Stimulated activated CD8-positive, alpha-beta memory T cell treated with anti-CD3 and anti-CD28 coated beads, Interleukin-7, amount 100 ng/mL, for 1 hour (primary cell): ENCODE measurements at places on chromosomes 11 and 22.

DNA sequence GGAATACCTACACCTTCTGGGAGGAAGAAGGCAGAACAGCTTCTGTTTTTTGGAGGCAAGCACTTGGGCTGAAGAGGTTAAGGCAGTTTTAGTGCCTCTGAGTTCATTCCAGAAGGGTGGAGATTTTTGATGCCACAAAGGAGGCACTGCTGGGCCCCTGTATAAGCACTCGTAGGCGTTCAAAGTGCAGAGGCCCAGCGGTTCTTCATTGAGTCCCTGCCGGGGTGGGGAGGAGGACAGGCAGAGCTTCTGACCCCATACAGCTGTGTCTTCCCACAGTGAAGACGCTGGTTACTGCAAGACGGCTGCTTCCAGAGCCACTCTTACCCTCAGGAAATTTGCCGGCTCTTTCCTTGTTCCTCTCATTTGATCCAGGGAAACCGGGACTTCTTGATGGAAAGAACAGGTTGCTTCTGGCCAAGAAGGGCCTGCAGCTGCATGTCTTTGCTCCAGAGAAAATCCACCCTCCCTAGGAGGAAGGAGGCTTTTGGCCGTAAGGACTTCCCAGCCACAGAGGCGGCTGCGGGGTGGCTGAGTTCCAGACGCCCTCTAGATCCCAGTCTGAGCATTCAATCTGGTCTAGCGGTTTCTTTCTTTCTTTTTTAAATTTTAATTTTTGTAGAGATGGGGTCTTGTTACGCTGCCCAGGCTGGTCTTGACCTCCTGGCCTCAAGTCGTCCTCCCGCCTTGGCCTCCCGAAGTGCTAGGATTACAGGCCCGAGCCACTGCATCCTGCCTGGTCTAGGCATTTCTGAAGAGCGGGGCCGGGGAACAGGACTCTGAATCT, 9.4 kb downstream of the ADAMTS15 start:
- no peak for DNase-seq

DNA sequence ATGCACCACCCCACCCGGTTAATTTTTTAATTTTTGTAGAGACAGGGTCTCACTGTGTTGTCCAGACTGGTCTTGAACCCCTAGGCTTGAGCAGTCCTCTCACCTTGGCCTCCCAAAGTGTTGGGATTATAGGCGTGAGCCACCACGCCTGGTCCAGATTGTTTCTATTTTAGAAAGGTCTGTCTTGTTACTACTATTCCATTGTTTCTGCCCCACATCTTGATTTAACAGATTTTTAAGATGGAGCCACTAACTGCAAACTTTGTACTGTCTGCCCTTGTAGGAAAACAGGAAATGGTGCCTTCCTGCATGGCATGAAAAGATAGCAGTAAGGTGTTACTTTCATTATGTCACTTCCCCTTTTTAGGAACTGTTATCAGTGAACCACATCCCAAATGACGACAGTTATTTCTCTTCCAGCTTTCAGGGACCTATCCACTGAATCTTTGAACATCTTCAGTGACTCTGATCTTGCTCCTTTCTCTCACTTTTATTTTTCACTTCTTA, 23.2 kb downstream of the TAF1D start:
- no peak for DNase-seq

DNA sequence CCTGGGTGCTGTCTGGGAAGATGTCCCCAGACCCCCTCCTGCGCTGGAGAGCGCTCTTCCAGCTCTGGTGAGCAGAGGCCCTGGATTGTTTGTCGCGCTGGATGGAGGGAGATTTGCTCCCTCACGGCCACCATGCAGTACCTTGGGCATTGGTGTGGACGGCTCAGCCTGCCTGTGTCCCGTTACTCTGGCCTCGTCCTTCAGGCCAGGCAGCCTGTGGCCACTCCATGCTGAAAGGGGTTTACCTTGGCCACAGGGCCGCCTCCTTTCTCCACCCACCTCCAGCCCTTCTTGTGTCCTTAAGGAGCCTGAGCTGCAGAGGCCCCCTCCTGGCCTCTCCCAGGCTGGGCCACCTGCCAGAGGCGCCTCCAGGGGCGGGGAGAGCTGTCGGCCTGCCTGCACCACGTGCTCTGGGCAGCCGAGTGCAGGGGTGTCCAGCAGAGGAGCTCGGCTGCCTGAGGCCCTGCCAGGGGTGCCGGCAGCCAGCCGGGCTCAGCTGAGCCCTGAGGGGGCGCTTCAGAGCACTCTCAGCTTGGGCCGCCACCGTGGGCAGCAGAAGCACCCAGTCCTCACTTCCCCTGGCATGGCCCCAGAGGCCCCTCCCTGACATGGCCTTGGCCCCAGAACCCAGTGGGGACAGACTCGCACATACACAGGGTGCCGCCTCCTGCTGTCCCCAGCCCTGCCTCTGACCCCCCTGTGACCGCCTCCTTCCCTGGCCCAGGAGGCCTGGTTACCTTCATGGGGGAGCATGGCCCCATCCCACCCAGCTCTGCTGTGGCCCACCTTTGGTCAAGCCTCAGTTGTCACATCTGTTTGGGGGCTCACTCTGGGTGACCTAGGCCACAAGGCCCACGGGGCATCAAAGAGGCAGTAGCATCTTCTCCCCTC, 3.4 kb downstream of the CCND1 start:
- no peak for DNase-seq

- no peak for DNase-seq
These were observed 2339.7 kb upstream of the RAG2 start for GRCh38 chr11:38937709-38938108.

GRCh38 chr11:77654770-77655434, 17.3 kb upstream of the CLNS1A start:
- no peak for DNase-seq

- no peak for DNase-seq
These were observed 31.5 kb upstream of the SLC22A12 start for GRCh38 chr11:64559351-64560138.

GRCh38 chr22:47990481-47990880, 1228.0 kb downstream of the TBC1D22A start:
- no peak for DNase-seq

- no peak for DNase-seq
These were observed 1.3 kb downstream of the ESAM start for GRCh38 chr11:124760806-124761205.

DNA sequence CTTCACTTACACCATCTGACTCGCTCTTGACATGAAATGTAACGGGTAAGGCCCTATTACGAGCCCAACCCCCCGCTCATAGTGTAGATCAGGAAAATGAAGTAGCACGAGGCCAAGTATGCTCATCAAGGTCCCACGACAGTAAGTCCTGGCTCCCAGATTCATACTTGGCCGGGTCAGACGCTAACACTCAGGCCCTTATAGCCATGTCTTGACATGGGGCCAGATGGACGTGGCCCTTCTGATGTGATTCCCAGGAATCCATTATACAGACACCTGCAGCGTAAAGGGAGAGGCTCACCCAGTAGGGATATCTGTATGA, 175.1 kb downstream of the CEP164 start:
- no peak for DNase-seq
